Type B pancreatic cell (in vitro differentiated cells): ENCODE measurements at places on chromosomes 2 and 18. TPM values are rescaled to one million over a fixed set of nuclear protein-coding genes. Genes with fewer than 3 reads are reported as not detected.

The ATOH8 gene
- 1.8 and 13.7 TPM in 2 replicates for total RNA-seq

The IL18R1 gene
- total RNA-seq = 5.8 and 9.8 TPM in 2 replicates

The NT5C1B gene
- not detected in 2 replicates for total RNA-seq

The DLX1 gene
- total RNA-seq = 0.59 and 10.0 TPM in 2 replicates

The ITPRIPL1 gene
- total RNA-seq = 3.5 and 11.6 TPM in 2 replicates

The SH2D6 gene
- total RNA-seq = 0.97 TPM in 1 of 2 replicates, not detected in the other

The GDF7 gene
- total RNA-seq = 0.31 and 24.3 TPM in 2 replicates

The HPCAL1 gene
- total RNA-seq = 13.4 and 17.8 TPM in 2 replicates

The DSG1 gene
- total RNA-seq = 4.8 and 40.8 TPM in 2 replicates

The RAD51AP2 gene
- total RNA-seq = 0.12 TPM in 2 replicates

The C18orf32 gene
- 42.1 and 56.5 TPM in 2 replicates for total RNA-seq

The CTAGE1 gene
- not detected in 2 replicates for total RNA-seq

DNA sequence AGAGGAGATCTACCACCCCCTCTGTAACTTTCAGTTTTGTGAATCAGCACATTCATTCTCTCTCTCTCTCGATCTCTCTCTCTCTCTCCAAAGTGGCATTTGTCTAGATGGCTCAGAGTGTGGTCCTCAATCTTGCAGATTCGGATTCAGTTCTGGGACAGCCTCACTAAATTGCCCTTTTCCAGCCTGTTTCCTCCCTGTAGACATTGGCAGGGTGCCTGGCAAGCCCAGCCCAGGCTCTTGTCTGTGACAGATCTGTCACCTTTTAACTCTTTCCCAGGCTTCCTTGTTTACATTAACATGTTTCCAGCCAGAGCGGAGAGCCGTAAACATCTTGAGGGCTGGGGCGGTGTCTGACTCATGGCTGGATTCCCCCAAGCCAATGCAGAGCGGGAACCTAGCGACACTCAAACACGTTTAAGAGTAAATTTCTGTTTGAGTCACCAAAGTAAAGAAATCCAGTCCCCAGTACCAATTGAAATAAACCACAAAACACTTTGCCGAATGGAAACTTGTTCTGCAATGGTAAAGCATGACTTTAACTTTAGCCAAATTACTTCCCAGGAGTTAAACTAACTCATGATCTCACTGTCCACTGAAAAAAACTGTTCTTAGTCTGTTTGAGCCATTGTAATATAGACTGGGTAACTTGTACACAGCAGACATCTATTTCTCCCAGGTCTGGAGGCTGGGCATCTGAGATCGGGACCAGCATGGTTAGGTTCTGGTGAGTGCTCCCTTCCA is 6.6 kb upstream of the CYP27C1 start:
- DNase-seq = no peak

- no peak for DNase-seq
These were observed 13.5 kb downstream of the INPP4A start for GRCh38 chr2:98458207-98458606.

- no peak for DNase-seq
These were observed 10.9 kb downstream of the RBMS1 start for GRCh38 chr2:160482673-160483072.

DNA sequence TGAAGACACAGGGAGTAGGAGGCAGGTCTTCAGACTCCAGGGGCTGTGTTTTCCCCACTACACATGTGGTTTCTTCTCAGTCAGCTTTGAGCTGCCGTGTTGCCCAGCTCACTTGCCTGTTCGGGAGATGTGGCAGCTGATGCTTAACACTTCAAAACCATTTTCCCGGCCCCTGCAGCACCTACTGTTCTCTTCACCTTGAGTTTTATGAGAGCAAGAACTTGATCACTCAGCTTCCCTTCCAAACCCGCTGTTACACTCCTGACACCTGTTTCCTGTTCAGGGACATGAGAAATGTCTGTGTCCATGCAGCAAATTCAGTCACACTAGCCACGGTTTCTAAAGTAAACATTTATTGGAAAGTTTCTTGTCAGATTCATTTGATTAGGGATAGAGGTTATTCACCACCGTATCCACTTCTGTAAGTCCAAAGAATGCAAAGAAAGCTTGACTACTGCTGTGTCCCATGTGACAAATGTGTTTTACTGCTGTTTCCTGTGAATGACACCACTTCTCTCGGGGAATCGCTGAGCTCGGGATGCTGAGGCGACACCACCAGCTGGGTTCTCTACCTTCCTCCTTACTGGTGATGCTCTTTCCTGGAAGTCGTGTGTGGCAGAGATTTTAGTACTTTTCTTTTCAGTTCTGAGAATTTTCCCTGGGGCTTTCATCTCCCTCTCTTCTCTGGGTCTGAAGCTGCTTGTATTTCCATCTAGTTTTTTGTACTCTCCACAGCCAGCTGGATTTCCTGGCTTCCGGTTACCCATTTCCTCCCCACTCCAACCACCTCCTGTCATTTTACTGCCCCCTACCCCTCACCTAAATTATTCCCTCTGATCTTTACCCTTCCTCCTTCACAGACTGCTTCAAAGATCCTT is 91.7 kb downstream of the KLF7 start:
- DNase-seq = no peak

DNA sequence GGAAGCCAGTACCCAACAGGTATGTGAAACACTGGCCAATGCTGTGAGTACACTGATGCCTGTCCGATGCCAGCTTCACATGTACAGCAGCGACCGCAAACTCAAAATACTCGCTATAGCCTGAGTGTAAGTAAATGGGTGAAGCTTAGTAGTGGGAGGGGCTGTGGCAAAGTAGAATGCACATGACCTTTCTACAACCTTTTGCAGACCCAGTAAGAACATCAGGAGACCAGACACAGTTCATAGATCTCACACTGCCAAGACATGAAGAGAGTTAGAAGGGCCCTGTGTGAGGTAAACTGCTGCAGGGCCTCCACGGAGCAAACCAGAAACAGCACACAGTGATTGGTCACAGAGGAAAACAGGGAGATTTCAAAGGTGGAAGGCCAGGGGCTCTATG is 9.1 kb upstream of the UBXN4 start:
- no peak for DNase-seq

- no peak for DNase-seq
These were observed 144.8 kb upstream of the CYP26B1 start for GRCh38 chr2:72292433-72292832.

DNA sequence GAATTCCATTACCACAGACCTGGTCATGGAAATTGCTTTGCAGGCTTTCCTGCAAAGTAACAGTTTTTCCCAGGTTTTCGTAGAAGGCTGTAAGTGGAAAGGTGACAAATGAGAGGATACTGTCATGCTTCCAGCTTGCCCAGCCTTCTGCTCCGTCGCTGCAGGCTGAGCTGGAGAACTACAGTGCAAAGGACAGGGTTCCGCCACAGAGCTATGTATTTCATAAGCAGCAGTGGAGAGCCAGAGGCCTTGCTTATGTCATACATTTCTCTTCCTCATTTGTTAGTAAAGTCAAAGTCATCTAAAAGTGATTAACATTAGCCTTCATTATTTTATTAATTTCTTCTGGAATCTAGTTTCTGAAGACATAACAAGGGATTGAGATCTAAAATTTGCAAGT is 72.9 kb upstream of the RBM44 start:
- no peak for DNase-seq

- no peak for DNase-seq
These were observed 50.3 kb upstream of the ZBTB7C start for GRCh38 chr18:48459465-48459864.

- no peak for DNase-seq
These were observed 127.4 kb downstream of the CCDC102B start for GRCh38 chr18:68925268-68925667.

GRCh38 chr2:176114930-176115625 is 1.5 kb upstream of the HOXD10 start:
- peak; percentile 54 for DNase-seq

GRCh38 chr2:179266271-179266670 is 1.6 kb upstream of the SESTD1 start:
- no peak for DNase-seq

GRCh38 chr18:6355789-6356589 is 58.7 kb downstream of the L3MBTL4 start:
- DNase-seq = no peak

DNA sequence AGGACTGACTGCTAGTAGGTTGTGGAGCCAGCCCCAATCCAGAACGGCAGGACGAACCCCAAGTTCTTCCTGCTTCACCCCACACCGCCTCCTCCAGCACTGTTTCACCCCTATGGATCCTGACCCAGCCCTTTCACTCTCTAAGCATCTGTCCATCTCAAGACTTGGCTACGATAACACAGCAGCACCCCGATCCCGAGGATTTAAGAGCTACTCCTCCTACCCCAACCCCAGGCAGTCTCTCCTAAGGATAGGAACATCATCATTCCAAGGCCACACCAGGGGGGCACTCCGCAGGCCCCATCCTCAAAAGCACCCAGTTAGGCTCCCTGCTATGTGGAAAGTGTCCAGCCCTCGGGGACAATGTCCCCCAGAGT is 645 bp downstream of the KCTD18 start:
- no peak for DNase-seq

DNA sequence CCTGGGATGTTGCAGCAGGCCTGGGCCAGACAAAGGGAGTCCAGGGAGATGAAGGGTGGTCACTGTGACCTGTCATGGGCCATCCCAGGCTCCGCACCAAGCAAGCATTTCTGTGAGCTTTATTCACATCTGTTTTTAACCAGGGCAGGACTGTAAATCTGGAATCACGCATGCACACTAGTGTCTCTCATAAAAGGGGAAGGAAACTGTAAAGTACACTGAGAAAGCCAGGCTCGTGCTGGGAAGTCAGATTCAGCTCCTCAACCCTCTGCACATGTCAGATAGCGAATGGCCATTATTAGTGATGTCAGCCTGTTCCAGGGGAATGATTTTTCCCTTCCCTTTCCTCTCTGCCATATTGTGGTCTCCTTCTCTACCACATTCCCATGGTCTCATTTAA is 818.6 kb upstream of the RAB6C start:
- no peak for DNase-seq

- no peak for DNase-seq
These were observed 15.9 kb upstream of the SOS1 start for GRCh38 chr2:39136799-39137198.

GRCh38 chr18:37343542-37343851 is 222.1 kb downstream of the CELF4 start:
- DNase-seq = no peak

GRCh38 chr2:17719562-17720371 is 33.8 kb downstream of the SMC6 start:
- DNase-seq = no peak

- DNase-seq = no peak
These were observed 9.1 kb downstream of the TNP1 start for GRCh38 chr2:216850665-216851322.

DNA sequence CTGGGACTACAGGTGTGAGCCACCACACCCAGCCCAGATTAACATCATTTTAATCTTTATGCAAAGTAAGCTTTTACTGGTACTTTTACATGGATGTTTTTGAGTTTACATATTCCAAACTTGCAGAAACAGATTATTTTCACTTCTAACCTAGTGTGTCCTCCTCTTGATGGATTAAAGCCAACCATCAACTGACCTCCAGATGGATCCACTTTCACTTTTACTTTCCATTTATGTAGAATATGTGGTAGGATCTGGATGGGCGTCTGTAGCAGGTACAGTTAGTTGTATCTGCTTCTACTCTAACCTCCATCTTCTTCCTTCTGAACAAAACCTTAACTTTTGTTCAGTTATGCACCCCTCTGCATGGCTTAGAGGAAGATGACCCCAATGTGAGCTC is 264.1 kb downstream of the CDH20 start:
- no peak for DNase-seq

DNA sequence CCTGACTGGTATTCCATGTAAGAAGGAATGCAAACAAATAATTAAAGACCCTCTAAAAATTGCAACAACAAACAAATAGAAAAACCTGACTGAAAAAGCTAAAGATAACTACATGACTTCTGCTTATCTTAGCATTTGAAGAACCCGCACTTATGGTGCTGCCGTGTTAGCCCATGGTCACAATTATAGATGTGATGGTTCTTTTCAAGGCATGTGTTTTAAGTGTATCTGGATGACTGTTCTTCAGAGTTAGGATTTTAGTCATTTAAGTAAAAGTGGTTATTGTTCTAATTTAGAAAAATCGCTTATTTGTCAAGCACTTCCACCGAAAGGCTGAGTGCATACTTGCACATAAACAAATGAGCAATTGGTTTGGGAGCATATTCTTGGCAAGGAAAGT is 77.3 kb downstream of the CPS1 start:
- DNase-seq = no peak

DNA sequence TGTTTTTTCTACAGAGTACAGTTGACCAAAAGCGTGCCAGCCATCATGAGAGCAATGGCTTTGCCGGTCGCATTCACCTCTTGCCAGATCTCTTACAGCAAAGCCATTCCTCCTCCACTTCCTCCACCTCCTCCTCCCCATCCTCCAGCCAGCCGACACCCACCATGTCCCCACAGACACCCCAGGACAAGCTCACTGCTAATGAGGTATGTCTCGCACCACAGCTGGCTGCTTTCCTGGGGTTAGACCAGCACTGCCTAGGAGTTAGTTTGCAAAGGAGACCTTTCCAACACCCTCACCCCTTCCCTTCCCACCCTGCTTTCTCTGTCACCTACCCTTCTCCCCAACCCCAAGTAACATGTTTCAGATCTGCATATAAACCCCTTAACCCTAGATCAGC is 120.3 kb upstream of the IL1R2 start:
- no peak for DNase-seq

GRCh38 chr2:232875256-232876121 is 5.4 kb downstream of the SNORC start:
- DNase-seq = no peak

GRCh38 chr2:88590998-88591613 is 36.2 kb downstream of the EIF2AK3 start:
- no peak for DNase-seq

GRCh38 chr18:79748321-79749180 is 49.2 kb upstream of the KCNG2 start:
- no peak for DNase-seq

DNA sequence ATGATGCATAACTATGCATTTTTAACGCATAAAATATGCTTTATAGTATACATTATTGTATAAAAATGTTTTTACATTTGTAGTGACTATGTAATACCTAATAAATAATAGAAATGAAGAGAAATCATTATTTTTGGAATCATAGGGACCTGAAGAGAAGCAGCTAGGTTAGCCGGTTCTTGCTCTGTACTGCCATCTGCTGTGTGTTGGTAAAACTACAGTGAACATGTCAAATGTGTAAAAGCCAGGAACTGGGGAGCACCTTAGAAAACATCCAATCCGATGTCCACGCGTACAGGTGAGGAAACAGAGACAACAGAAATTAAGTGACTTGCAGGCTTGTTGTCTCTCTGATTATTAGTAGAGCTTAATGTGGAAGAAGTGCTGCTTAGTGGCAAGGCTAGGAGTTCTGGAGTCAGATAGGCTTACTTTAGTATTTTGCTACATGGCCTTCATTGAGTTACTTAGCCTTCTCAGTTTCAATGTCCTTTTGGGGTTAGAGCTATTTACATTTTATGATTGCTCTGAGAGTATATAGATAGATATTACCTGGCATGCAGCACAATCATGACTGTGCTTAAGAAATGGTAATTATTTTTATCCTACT is 386.5 kb downstream of the DLGAP1 start:
- no peak for DNase-seq

GRCh38 chr2:8382485-8382884 is 299.4 kb upstream of the ID2 start:
- DNase-seq = no peak
